ENCODE measurements at places on chromosomes 1 and 21. TPM values are rescaled to one million over a fixed set of nuclear protein-coding genes. Genes with fewer than 3 reads are reported as not detected.
A peak's percentile ranks its signal among the peaks of the same experiment; 100 is the strongest.

- no peak for DNase-seq
Measured at GRCh38 chr1:226948480-226948879, 8.4 kb downstream of the COQ8A start.

GRCh38 chr1:39409055-39409816, 82.2 kb upstream of the BMP8A start:
- DNase-seq, result peak; percentile 65

The MPL gene
- 0.15 TPM for total RNA-seq

DNA sequence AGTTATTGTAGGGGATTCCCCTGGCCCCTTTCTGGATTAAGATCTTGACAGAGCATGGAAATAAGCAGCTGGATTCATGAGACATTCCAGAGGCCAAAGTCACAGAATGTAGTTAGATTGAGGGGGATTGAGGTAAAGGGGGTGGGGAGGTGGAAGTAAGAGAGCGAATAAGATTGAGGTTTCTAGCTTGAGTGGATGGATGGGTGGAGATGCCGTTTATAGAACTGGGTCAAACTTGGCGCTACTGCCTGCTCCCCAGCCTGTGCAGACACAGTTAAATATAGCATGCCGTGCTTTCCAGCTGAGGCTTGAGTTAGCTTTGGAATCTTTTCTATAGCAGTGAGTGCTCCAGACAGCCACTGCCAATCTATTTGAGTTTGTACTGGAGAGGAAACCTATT, 85.7 kb downstream of the DYRK1A start:
- no peak for DNase-seq

DNA sequence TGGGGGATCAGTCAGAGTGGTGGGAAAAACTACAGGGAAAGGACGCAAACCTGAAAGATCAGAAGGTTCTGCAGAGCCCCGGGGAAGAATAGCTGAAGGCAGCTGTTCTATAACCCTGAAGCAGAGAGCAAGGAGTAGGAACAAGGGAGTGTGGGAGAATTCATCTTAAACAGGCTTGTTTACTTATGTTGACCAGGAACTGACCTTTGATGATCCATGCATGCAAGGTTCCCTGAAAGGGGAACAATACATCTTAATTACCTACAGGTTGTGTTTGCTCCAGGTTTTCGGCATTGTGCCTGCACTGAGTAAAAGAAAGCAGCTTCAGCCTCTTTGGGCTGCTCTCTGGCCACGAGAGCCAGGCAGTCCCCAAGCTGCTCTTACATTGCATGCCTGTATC, 18.7 kb upstream of the FAM43B start:
- no peak for DNase-seq
